ENCODE measurements at places on chromosomes 4 and X.

GRCh38 chr4:16583764-16584163 is 314.7 kb downstream of the LDB2 start:
- no peak for DNase-seq

DNA sequence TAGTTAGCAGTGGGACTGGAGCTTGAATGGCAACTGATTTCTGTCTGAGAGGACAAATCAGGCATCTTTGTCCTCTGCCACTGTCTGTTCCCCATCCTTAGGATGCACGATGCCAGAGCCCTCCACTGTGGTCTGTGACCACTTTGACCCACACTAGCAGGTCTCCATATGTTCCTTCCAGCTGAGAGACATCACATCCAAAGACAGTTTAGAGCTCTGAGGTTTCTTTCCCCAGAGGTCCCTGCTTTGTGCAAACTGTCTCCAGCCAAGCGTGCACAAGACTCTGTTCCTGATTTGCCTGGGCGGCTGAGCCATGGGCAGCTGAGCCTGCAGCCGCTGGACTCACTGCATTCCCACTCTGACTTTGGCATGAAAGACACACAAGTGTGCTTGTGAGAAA is 98.0 kb downstream of the PTTG2 start:
- no peak for DNase-seq

DNA sequence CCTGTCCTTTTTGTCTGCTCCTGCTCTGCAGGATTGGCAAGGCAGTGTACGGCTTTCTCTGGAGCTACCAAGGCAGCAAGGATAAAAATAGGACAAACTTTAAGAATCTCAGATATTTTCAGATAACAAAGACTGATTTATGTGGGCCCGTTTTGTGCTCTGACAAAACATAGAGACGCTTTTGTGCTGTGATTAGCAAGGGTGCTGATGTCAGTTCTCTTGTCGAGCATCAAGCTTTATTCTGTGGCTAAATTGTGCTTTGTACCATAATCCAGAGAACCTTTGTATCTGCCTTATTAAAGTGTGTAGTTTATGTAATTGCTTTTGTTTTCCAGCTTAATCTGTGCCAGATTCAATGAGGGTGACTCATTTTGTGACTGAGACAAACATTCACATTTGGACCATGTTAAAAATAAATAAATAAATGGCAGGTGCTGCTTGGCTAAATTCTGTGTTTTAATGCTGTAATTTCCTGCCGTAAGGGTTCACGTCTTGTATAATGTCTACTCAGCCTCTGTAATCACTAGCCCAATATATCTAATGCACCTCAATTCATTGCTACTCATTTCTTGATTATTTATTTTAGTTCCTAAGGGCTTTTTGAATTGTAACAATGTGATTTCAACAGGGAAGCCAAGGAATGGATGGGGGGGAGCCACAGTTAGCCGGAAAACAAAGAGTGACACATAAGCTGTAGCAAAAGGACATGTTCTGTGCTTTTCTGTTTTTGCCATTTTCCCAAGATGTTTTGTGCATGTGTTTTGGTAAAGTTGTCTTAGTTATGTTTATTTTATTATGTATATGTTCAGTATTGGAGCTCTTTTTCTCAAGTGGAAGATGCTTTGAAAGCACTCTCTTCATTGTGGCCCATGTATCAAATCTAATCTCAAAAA is 75.1 kb downstream of the GAB1 start:
- DNase-seq: no peak

DNA sequence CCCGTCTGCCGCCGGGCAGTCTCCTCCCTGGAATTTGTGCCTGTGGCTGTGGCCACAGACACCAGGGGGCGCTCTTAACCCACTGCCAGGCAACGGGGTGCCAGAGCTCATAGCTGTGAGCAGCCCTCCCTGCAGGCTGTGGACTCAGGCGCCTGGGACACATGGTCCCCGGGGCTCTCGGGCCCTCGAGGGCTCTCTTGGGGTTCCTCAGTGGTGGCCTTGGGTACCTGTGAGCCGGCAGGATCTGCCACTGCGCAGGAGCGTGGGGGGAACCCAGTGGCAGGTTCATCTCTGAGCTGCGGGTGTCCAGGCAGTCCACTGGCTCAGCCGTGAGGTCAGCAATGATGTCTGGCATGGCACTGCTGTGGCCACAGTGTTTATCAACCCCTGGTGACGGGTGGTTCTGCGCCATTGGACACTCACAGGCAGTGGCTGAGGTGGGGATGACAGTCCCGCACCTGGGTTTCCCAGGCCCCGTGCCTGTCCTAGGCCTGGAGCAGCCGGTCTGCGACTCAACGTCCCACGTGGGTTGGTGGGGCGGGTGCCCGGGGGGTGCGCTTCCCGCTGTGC is 37.2 kb downstream of the PCGF3 start:
- DNase-seq: no peak

DNA sequence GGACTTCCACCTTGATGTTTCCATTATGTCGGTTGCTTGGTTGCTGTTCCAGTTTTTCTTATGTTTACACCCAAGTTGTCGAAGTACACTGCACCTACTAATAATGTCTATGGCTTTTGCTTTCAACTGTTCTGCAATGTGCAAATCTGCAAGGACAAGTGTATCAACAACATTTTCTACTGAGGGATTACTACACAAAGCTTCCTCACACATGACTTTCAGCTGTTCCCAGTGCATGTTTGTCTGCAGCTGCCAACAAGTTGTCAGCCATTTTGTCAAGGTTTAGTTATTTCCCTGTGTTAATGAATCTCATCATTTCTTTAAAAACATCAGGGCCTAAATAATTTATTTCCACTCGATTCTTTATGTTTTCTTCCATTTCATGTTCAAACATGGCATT is 45.4 kb upstream of the UGT2A3 start:
- DNase-seq: no peak

DNA sequence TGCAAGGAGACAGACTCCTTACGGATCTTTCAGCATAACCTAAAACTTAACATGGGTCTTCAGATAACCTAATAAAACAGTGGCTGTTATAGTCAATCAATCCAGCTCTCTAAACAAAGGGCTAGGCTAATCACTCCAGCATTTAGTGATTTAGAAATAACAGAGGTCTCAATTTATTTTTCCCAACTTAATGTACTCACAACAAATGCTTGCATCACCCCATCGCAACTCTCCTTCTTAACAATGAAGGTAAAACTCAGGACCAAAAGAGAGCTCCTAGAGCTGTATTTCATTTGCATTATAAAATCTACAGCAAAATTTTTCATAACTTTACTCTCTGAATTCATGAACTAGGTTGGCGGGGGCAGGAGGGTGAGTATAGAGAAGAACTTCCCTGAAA is 1.1 kb downstream of the LIN54 start:
- DNase-seq: no peak

DNA sequence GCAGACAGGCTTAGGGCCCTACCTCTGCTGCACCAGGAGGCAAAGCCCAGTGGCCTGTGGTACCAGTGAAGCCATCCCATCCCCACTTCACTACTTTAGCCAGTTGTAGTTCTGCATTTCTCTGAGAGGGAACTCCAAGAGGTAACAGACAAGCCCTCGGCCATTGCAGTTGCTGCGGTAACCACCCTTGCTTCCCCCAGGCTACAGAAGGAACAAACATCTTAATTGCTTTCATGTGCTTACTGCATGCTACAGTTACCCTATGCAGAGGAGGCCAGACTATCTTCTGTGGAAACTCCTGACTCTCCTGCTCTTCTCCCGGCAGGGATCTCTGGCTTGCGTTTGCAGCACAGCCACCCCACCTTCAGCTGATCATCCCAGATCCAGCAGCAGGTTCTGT is 67.8 kb downstream of the SPIN4 start:
- no peak for DNase-seq

GRCh38 chr4:73573794-73574528 is 46.3 kb downstream of the RASSF6 start:
- peak; percentile 74 for DNase-seq

DNA sequence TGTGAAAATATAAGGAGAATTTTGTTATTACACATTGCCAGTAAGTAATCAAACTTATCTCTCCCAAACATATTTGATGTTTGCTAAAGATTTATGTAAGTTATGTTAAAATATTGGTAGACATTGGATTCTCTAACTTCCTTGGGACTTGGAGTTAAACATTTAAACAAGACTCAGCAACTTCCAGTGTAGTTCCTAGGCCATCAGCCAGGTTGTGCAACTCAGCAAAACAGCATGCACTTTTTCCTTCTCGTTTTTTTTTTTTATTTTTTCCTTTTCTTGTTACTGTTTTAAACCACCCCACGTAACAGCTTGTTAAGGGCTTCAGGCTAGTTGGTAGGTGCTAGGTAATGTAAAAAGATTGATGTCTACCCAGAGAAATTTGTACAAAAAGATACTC is 510.4 kb downstream of the ANKRD50 start:
- no peak for DNase-seq

GRCh38 chrX:118212817-118213183 is 96.2 kb upstream of the KLHL13 start:
- DNase-seq: no peak

DNA sequence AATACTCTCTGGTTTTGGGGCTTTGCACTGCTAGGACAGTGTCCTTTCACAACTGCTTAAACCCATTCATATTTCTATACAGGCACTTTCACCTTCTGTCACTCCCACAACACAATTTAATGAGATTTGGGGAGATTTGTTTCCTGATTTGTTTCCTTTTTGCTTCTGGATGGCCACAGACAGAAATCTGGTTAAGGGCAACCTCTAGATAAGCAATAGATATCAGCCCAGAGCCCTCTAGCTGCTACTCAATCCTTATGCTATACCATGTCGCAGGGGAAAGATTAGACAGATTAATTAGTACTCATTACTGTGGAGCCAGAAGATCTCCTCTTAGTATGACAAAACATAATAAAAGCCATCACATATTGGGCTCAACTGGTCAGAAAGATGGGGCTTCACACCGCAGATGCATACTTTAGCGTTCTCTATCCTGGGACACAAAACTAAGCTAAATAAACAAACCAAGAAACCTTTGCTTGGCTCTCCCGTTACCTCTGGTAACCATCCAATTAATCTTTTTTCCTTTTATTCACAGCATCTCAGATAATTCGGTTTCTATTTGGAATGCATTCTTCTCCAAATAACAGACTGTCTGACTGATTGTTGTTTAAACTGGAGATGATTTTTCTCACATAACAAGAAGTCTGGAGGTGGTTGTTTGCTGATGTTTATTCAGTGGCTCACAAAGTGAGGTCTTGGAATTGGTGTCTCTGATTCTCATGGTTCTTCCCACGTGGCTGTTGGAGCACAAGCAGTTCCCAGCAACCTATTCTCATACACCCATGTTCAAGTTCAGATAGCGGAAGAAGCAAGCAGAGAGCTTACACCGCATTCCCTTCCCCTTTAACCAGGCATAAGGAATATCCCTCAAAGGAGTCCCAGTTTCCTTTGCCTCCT is 41.0 kb upstream of the ZNF330 start:
- DNase-seq: no peak

- DNase-seq: no peak
Observed at GRCh38 chrX:136692271-136692670, 44.3 kb downstream of the CD40LG start.

- DNase-seq: no peak
Observed at GRCh38 chrX:130974323-130974722, 71.3 kb upstream of the ENOX2 start.

- DNase-seq: no peak
Observed at GRCh38 chr4:159237975-159238374, 135.1 kb downstream of the RAPGEF2 start.

- DNase-seq: no peak
Observed at GRCh38 chr4:111449657-111450056, 695.6 kb upstream of the FAM241A start.

- no peak for DNase-seq
Observed at GRCh38 chrX:115367455-115367854, 77.9 kb downstream of the LUZP4 start.
